ENCODE measurements at places on chromosomes 2 and 18.

GRCh38 chr2:71906357-71906973 lies 241.2 kb downstream of the CYP26B1 start:
- DNase-seq, result no peak

DNA sequence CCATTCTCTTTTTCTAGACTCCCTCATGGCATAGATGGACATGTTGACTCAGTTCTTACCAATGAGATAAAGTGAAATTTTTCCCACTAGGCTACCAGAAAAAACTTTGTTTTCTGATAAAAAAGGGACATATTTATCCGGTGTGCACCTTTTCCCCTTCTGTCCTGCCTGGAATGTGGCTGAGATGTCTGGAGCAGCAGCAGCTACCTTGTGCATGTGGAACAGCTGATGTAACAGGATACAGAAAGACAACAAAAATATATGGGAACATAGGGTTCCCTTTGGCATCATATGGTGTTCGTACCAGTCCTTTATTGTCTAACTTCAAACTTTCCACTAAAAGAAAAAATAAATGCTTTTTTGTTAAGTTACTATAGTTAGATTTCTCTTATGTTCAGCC lies 460.2 kb upstream of the HS6ST1 start:
- no peak for DNase-seq

DNA sequence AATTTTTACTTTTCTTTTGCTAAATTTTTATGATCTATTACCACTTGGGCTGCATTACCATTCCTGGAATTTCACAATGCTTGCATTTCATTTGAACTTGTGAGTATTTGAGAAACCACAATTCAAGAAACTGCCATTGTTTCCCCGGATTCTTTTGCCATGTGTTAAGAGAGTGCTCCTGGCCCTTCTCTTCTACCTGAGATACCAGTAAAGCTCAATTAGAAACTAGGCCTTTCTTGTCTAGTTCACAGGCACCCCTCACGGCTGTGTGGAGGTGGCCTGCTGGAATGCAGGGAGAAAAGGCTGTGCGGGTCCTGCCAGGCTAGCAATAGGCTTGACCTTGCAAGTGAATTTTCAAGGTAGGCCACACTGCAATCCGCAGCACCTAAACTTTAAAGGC lies 40.8 kb downstream of the ZEB2 start:
- no peak for DNase-seq

GRCh38 chr18:46400449-46400848 lies 256.6 kb downstream of the LOXHD1 start:
- DNase-seq, result no peak

- DNase-seq, result no peak
These were observed 115.1 kb upstream of the NOSTRIN start for GRCh38 chr2:168687314-168687713.

- DNase-seq, result no peak
These were observed 56.6 kb downstream of the CLHC1 start for GRCh38 chr2:55175254-55176093.

- DNase-seq, result no peak
These were observed 33.8 kb upstream of the STK17B start for GRCh38 chr2:196205011-196205766.

DNA sequence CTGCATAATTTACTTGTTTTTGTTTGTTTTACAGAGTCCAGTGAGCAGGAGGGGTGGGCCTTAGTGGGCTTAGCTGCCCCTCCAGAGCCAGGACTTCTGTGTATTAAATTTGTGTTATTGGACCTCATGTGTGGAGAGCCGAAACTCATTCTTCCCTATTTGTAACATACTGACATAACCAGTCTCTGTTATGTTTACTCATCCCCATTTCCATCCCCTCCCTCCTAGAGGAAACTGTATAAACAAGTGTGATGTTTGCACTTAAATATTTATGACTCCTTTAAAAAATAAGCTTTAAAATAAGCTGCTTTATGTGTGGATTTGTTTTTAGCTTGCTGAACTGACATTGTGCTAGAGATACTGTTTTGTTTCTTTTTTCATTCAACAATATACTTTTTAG lies 13.8 kb downstream of the ZNF512 start:
- no peak for DNase-seq

- DNase-seq, result no peak
These were observed 2.0 kb upstream of the SETBP1 start for GRCh38 chr18:44678725-44679055.

DNA sequence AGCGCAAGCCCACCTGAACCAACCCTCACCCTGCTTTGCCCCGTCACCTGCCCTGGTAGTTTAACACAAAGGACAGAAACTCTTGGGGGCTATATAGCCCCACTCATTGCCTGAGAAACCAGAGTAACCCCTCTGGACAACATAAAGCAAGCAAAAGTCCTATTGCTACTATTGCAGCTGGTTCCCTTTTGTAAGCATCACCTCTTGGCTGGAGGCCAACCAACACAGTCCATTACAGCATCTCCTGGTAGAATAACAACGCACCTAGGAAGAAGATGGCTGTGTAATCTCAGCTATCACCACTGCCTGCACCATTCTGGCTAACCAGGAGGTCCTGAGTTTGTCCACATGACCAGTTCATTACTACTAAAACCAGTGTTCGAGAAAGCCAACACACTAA lies 36.4 kb downstream of the FLACC1 start:
- DNase-seq, result no peak

DNA sequence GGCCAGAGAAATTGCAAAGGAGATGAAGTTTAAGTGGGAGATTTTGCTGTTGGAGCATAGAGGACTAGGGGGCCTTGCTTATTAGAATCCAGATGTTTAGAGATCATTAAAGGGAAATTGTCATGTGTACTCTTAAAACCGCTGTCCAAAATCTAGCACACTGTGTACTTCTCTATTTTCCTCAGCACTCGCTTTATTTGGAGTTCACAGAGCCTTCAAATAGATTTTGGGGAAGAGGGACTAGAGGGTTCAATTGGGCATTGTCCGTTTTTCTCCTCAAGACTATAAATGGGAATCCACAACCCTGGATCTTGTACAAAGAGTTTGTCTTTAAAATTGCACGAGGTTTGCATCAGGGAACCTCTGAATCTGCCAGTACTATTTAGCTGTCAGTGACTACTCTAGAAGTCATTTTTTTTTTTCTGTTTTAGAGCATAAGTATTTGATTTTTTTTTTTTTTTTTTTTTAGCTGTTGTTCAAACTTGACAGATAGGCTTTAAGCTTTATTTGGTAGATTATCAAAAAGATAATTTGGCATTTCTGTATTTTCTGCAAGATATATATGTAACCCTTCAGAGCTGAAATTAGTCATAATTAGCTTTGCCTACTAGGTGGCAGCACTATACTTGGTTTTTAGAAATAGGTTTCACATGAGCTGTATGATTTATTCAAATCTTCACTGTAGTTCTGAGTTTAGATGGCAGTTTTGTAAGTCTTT lies 14.2 kb downstream of the PMS1 start:
- no peak for DNase-seq

- DNase-seq, result no peak
These were observed 97.2 kb downstream of the PIK3C3 start for GRCh38 chr18:42052122-42052708.

GRCh38 chr18:23805898-23806297 lies 116.6 kb downstream of the LAMA3 start:
- no peak for DNase-seq

DNA sequence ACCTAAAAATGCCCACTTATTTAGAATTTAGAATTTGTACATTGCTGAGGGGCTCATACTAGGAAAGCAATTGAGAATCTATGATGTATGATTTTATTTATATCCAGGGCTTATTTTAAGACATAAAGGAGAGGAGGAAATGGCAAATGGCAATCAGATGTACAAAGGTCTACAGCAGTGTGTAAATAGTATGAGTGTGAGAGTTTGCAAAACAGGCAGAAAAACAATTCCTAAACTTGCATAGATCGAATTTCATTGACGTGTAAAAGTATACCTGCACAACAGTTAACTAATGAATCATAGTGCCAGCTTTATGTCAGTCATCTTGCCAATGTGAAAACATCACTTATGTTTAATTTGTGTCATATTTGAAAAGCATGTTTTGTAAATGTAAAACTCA lies 718.7 kb upstream of the GCFC2 start:
- no peak for DNase-seq

- DNase-seq, result no peak
These were observed 238.2 kb downstream of the GCA start for GRCh38 chr2:162581959-162582798.

Measured in NCI-H1048 (cell line).